ENCODE measurements at places on chromosomes 5 and 9.

DNA sequence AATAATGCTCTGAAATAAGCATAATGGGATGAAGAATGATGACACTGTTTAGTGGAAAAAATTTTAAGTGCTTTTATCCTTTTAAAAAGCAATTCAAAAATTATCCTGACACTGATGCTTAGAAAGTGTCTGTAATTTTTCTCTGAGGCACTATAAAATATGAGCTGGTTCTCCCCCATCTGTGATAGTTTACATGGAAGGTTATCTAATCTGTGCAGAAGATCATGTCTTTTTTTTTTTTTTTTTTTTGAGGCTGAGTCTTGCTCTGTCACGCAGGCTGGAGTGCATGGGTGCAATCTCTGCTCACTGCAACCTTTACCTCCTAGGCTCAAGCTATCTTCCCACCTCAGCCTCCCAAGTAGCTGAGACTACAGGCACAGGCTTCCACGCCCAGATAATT, 15.2 kb upstream of the TAF11L2 start:
- no peak for DNase-seq

GRCh38 chr5:127203818-127204217, 86.8 kb upstream of the MEGF10 start:
- DNase-seq: no peak

DNA sequence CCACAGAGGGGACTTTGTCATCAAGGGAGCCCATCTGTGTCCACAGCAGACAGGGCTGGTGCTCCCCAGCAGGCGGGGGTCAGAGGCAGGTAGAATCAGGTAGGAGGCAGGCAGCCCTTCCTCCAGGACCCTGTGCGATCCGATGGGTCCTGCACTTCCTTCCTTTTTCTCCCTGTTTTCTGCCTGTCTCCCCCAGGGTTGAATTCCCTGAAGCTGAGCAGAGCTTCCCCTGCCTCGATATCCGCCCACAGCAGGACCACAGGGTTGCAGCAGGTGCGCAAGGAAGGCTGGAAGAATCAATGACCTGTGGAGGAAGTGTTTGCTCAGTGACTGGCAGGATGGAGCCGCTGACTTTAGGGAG, 69.2 kb downstream of the MRPL36 start:
- no peak for DNase-seq

DNA sequence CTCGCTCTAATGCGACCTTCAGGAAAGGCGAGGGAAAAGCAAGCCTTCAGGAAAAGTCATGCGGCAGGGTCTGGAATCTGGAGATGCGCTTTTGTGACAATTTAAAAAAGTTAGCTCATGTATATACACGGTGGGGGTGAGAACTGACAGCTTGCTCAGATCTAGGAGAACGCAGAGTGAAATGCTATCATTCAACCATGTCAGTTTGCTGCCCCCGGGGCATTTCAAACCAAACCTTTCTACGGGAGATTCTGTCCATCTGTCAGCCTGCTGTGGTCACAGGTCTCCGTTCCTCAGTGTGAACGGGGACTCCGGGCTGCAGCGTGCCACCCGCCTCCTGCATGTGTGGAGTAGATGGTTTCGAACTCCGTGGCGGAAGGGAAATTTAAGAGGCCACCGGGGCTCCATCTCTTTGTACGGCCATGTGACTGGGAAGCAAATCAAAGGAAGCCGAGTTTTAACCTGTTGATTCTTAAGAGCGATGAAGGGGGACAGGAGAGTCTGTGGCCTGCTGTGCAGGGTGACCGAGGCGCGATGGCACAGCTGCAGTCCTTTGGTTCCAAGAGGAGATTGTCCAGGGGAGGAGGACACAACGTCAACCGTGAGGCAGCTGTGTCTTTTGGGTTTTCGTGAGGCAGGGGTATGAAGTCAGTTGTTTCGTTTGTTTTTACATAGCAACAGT, 45.9 kb downstream of the OTULIN start:
- no peak for DNase-seq

GRCh38 chr9:93678199-93679019, 102.0 kb downstream of the PHF2 start:
- no peak for DNase-seq

GRCh38 chr9:76620581-76620980, 143.7 kb upstream of the PCA3 start:
- DNase-seq: no peak

GRCh38 chr5:146510559-146511125, 5.3 kb downstream of the GPR151 start:
- no peak for DNase-seq

DNA sequence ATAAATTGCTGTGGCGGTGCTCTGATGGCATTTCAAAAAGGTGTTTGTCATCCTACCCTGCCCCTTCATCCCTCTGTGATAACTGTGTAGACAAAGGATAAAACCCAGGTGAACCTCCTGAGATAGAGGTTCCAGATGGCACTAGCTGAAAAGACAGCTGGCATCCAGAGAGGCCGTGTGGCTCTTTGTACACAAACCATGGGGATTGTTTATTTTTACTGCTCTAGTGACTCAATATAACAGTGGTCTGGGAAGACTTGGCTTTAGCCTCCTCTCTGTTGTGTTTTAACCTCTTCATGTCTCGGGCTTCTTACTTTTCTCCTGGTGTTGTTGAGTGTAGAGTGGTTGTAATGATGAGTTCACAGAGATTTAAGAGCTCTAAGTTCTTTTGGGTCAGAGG, 48.8 kb downstream of the SH3GL2 start:
- DNase-seq: no peak

DNA sequence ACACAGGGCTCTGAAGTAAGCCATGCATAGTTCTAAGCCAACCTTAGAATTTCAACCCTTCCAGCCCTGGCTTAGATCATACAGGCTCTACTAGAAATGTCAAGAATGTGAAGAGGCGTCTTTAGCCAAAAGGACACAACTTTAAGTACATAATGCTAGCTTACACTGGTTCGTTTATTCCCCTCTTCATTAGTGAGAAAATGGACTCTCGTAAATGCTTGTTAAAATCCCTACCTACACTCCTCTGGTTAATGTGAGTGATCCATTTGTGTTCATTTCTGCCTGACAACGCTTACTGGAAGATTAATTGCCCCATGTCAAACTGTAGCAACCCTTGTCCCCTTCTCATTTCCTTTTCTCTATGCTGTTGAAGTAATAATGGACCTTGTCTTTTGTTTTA, 149.3 kb upstream of the POU5F2 start:
- peak; percentile 32 for DNase-seq

GRCh38 chr5:162434281-162434680, 366.7 kb downstream of the GABRG2 start:
- DNase-seq: no peak

GRCh38 chr5:87354496-87354895, 58.2 kb downstream of the CCNH start:
- peak; percentile 2 for DNase-seq

DNA sequence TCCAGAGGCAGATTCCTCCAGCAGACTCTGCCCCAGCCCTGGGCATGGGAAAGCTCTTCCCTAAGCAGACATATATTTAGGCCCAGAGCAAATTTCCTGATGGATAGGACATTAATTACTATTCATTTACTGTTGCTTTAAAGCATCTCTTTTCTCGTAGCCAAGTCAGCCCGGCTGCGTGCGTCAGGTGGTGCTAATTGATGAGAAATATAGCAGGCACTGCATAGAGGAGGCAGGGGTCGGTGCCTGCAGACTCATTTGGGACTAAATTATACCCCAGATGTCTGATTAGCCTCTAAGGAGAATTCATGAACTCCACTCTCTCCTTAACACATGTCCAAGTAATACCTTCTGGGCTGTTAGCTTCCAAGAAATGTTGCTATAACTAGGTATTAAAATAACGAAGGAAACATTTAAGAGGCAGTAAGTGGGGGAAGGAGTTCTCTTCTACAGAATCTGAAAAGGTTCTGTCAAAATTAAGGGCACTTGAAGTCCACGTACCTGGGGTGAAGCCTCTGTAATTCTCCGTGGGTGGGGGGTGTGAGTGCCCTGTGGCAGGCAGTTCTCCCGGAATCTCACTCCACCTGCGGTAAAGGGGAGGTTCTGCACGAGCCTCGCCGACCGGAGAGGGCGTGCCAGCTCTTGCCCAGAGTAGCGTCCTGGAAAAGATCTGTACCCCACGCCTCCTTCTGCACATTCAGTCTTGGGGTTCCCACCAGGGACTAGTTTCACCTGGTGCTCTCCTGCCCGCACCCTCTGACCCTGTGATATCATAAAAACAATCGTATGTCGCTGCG, 115.9 kb upstream of the FCN2 start:
- DNase-seq: no peak

DNA sequence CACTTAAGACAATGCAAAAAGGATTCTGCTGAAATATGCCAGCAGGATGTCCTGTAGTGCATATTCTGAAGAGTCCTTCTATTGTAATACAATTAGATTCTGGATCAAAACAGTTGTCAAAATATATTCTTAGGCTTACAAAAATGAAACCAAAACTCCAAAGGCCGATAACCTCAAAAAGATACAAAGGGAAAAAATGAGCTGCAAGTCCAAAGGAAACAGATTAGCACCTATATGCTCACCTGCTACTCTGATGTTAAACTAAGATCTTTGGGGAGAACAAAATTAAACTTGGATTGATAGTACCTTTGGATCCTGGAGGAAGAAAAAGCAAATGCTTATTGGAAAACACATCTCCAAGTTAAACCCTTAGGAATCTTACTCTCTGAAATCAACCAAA, 397.1 kb downstream of the SPATA31D1 start:
- DNase-seq: no peak

GRCh38 chr5:57176350-57176857, 2.5 kb downstream of the GPBP1 start:
- DNase-seq: peak; percentile 14

- no peak for DNase-seq
These were observed 6.4 kb downstream of the KCNMB1 start for GRCh38 chr5:170382790-170383189.

GRCh38 chr5:140176031-140176387, 1.0 kb downstream of the CYSTM1 start:
- no peak for DNase-seq

DNA sequence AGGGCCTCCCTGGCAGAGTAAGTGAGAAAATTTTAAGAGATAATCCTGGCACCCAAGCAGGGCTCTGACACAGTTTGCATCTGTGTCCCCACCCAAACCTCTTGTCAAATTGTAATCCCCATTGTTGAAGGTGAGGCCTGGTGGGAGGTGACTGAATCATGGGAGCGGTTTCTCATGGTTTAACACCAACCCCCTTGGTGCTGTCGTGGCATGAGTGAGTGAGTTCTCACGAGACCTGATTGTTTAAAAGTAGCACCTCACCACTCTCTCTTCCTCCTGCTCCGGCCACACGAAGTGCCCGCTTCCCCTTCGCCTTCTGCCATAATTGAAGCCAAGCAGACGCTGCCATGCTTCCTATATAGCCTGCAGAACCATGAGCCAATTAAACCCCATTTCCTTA, 80.1 kb downstream of the FBXW11 start:
- DNase-seq: no peak

- DNase-seq: no peak
These were observed 208.0 kb downstream of the PARP8 start for GRCh38 chr5:50874306-50875001.

GRCh38 chr9:78566948-78567675, 270.2 kb downstream of the PSAT1 start:
- DNase-seq: no peak

DNA sequence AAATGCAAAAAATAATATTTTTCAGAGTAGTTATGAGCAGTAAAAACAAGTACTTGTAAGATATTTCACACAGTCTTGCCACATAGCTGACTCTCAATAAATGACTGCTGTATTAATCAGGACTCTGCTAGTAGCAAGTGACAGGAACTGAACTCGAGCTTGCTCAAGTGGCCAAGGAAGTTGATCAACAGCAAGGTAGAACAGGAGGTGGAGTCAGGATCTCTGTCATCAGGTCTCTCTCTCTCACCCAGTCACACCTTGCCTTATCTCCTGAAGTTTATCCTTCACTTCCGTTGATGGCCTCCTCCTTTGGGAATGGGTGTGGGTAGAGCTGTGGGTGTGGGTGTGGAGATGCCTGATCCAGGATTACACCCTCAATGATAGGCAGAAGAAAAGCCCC, 107.0 kb downstream of the GPBP1 start:
- no peak for DNase-seq

DNA sequence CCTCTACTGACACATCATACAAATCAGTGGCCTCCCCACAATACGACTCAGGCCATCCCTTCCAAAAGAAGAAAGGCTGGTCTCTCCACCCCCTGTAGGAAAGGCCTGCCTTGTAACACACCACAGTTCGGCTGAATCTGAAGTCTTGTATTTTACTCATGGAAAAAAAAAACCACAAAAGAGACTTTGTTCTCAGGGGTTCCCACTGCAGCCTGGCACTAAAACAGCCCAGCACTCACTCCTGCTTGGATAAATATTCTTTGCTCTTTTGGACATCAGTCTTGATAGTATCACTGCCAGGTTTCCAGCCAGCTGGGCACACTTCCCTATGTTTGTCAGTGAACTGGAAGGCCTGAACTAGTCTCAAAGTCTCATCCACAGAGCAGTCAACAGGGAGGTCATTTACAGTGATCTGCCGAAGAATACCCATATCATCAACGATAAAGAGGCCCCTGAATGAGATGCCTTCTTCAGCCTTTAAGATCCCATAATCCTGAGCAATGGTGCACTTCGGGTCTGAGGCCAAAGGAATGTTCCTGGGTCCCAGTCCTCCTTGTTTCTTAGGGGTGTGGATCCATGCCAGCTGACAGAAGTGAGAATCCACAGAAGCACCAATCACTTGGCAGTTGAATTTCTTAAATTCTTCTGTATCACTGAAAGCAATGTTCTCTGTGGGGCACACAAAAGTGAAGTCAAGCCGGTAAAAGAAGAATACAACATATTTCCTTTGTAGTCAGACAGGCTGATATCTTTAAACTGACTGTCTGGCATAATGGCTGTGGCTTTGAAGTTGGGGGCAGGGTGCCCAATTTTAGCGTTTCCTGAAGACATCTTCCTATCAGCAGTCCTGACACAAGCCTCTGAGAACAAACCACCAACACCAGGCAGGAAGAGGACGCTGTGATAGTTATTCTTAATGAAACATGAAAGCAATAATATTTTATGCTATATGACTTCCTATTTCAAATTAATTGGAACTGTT, 198.1 kb downstream of the LURAP1L start:
- no peak for DNase-seq

DNA sequence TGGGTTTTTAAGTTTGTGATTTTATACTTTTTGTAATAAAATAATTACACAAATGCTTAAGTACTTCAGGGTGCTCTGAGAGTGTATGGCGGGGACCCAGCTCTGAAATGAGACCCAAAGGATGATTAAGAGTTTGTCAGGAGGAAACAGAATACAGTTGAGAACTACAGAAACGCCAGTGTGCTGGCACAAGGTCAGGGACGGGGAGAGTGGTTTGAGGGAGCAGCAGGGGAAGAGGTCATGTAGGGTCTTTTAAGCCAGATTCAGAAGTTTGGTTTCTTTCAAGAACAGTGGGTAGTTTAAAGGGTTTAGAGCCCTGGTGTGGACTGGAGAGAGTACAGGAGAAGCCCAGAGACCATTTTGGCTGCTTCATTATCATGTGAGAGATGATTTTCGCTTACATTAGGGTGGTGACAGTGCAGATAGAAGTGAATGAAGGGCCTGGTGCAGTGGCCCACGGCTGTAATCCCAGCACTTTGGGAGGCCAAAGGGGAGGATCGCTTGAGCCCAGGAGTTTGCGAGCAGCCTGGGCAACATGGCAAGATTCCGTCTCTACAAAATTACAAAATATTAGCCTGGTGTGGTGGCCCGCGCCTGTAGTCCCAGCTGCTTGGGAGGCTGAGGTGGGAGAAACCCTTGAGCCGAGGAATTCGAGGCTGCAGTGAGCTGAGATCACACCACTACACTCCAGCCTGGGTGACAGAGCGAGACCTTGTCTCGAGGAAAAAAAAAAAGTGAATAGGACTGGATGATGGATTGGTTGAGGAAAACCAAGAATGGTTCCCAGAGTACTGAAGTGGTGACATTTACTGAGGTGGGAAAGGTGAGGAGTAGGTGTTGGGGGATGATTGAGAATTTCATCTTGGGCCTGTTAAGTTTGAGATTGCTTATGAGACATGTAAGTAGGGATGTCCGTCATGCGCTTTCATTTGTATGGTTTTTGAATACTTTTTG, 1.4 kb upstream of the ETF1 start:
- no peak for DNase-seq

Measured in right kidney (tissue), 9 donors.